ENCODE measurements at places on chromosomes 7 and 10.

- DNase-seq, result no peak
These were observed 118.8 kb downstream of the ANKRD61 start for GRCh38 chr7:6149996-6150395.

GRCh38 chr10:43340101-43340500 is 31.3 kb upstream of the FXYD4 start:
- no peak for DNase-seq

- no peak for DNase-seq
These were observed 135.4 kb downstream of the HIBADH start for GRCh38 chr7:27527348-27527714.

DNA sequence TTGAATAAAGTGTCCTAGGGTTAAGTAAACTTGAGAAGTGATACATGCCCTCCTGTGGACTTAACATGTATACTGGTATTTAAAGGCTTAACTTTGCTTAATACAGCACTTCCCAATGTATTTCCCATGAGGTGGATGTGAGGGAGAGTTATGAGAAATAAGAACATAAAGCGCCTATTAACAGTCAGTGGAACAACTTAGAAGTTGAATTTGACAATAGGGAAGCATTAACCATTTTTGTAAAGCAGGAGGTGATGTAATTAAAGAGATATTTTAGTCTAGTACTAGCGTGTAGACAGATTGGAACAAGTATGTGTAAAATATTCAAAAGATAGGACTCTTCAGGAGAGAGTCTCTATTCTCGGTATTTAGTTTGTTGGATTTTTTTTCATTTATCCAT is 322.4 kb downstream of the GPR158 start:
- no peak for DNase-seq

- DNase-seq, result no peak
These were observed 31.3 kb downstream of the PRLHR start for GRCh38 chr10:118564114-118564513.

DNA sequence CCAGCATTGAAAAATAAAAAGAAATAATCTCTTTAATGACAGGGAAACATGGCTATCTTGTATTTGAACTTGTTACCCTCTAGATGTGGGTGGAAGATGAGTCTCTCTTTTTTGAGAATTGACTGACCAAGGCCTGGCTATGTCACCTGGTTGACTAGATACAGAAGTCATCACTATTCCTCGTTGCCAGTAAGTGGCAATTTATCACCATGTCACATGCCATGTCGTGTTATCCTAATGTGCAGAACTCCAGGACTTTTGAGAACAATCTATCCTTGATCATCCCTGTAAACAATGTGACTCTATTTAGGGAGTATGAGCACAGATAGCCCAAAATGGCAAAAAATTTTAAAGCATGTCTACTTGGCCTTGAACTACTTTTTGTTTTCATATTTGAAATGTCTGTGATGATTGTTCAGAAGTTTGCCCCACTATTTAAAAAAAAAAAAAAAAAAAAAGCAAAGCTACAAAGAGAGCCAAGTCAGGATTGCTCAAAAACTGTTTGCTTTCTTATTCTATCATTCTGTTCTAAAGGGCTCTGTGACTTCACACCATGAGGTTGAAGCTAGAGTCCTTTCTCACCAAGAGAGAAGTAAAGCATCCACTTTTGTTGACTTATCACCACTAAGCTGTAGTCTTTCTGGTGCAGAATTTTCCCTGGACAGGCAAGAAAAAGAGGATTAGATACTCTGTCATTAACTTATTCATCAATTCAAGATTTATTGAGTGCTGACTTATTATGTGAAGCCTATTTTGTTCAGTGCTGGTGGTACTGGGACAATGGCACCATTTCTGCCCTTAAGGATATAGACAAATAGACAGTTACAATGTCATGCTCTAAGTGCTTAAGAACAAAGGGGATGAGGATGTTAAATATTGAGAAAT is 10.4 kb upstream of the WIPF3 start:
- no peak for DNase-seq

- DNase-seq, result no peak
These were observed 101.4 kb upstream of the ZNF32 start for GRCh38 chr10:43749940-43750552.

- no peak for DNase-seq
These were observed 2.9 kb upstream of the FGL2 start for GRCh38 chr7:77202481-77202976.

GRCh38 chr7:5183155-5183554 is 6.9 kb upstream of the WIPI2 start:
- no peak for DNase-seq

DNA sequence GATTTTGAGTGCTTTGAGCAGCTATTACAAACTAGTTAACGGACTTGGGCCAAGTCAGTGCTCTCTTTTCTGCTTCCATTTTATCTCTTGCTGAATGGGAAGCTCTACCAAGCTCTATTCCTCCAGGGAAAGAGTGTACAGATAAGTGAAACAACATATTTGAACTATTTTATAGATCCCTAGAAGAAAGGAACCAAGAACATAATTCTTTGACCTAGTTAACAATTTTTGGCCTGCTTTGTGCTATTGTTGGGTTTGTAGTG is 244.8 kb downstream of the PRKG1 start:
- DNase-seq, result no peak

GRCh38 chr7:3282457-3282856 is 18.6 kb upstream of the SDK1 start:
- no peak for DNase-seq

DNA sequence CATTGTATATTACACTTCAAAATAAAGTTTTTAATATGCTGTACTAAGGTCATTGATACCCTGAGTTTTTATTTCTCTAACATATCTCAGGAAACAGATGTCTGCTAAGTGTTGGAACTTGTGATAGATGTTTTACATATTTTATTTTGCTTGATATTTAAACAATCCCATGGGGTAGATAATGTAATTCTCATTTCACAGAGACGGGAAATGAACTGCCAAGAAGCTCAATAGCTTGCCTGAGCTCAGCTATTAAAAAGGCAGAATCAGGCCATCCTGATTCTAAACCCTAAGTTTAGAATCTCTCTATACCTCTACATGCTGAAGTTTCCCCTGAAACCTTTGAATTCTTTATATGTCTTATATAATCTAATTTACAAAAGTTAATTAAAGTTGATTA is 126.3 kb downstream of the LRRC18 start:
- DNase-seq, result no peak

- DNase-seq, result no peak
These were observed 57.1 kb downstream of the STK17A start for GRCh38 chr7:43639858-43640491.

DNA sequence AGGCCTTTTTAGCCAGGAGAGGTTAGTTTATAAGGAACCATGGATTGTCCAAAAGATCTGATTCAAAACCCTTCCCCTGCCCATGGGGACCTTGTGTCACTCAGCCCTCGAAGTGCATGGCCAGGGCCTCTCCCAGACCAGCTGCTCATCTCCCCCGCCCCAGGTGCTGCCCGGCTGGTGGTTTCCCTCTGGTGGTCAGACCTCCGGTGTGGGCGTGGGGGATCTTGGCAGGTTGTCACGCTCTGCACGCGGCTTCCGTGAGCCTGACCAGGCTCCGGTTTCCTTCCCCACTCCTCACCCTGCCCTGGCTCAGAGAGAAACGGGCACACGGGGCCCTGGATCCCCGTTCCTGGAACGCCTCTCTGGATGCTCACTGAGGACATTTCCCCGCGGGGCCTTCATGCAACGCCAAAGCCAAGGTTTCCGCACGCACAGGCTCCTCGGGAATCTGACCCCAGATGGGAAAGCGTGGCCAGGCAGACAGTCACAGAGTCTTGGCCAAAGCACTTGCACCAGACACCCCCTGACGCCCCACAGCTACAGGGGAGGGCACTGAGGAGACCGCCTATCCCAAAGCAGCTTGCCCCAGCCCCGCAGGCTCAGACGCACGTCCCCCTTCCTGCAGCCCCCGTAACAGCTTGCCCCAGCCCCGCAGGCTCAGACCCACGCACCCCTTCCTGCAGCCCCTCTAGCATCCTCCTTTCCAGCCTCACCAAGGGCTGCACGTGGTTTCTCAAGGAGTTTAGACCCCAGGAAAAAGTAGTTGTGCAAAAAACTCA is 7.8 kb upstream of the DIP2C start:
- DNase-seq, result no peak

GRCh38 chr7:33185786-33186185 is 56.4 kb downstream of the BBS9 start:
- no peak for DNase-seq

DNA sequence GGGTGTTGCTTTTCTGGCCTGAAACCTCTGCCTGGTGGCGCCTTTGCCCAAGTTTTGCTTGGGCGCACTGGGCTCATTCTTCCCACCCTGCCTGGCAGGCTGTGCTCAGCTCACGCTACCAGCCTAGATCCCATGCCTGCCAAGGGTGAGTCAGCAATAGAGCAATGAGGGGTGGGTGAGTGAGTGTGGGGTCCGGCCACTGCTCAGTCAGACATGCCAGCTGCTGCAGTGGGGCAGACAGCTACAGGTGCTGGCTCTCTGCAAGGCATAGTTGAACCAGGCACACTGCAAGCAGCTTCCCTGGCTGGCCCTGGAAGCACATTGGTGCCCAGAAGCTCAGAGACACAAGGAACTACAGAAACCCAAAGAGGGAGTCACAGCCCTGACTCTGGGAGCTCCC is 680.9 kb upstream of the LRRTM3 start:
- DNase-seq, result no peak

- no peak for DNase-seq
These were observed 1.0 kb downstream of the TWIST1 start for GRCh38 chr7:19116121-19117090.

DNA sequence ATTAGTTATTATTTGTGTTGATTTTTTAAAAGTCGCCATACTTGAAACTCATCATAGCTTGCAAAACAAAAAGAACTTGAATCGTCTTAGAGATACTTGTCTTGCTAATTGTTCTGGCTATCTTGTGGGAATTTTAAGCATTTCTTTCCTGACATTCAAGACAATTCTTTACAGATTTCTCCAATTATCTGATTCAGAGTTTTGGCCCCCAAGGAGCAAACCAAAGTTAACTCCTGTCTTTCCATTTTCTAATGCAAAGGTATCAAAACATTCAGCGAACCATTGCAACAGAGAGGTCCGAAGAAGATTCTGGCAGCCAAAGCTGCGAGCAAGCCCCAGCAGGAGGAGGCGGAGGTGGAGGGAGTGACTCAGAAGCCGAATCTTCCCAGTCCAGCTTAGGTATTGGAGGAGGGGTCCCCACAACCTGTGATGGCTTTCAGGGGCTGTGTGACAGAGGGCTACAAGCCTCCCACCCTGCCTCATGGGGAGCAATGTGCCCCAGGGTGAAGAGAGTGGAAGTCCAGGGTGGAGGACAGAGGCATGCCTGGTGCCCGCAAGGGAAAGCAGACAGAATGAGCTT is 119.4 kb upstream of the STK17A start:
- DNase-seq, result no peak

DNA sequence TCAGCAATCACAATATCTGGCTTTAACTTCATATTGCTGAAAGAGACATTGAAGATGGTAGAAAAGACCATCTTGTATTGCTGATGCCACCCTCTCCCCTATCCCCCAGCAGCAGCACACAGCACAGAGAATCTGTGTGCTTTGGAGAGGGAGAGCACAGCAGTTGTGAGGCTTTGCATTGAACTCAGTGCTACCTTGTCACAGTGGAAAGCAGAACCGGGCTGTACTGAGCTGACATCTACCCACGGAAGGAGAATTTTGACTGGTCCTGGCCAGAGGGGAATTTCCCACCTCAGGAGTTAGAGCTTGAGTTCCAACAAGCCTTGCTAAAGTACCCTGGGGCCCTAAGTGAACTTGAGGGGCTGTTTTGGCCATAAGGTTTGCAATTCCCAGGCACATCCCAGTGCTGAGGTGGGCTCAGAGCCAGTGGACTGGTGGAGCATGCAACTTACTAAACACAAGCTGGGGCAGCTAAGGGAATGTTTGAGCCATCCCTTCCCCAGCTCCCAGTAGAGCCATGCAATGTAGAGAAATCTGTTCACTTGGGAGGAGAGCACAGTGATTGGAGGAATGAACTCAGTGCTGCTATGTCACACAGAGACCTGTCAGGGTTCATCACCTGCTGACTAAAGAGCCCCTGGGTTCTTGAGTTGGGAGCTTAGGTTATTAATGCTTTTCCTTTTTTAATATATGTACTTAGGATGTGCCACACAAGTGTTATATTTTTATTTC is 62.1 kb downstream of the OR13A1 start:
- no peak for DNase-seq
